ENCODE measurements at places on chromosomes 12 and 14. TPM values are rescaled to one million over a fixed set of nuclear protein-coding genes. Genes with fewer than 3 reads are reported as not detected.

The KRT85 gene
- total RNA-seq: not detected

The CLEC9A gene
- not detected for total RNA-seq

The MSI1 gene
- total RNA-seq: 0.22 TPM

The NRIP2 gene
- total RNA-seq: not detected

The P2RX7 gene
- 4.5 TPM for total RNA-seq

The KRT80 gene
- not detected for total RNA-seq

The CIROP gene
- total RNA-seq: not detected

The SERPINA4 gene
- not detected for total RNA-seq

The RAD9B gene
- total RNA-seq: 1.9 TPM

The SLC7A7 gene
- total RNA-seq: 0.75 TPM

The TRIM9 gene
- total RNA-seq: 1.0 TPM

- DNase-seq: no peak
Observed at GRCh38 chr14:100571837-100572236, 15.4 kb downstream of the BEGAIN start.

DNA sequence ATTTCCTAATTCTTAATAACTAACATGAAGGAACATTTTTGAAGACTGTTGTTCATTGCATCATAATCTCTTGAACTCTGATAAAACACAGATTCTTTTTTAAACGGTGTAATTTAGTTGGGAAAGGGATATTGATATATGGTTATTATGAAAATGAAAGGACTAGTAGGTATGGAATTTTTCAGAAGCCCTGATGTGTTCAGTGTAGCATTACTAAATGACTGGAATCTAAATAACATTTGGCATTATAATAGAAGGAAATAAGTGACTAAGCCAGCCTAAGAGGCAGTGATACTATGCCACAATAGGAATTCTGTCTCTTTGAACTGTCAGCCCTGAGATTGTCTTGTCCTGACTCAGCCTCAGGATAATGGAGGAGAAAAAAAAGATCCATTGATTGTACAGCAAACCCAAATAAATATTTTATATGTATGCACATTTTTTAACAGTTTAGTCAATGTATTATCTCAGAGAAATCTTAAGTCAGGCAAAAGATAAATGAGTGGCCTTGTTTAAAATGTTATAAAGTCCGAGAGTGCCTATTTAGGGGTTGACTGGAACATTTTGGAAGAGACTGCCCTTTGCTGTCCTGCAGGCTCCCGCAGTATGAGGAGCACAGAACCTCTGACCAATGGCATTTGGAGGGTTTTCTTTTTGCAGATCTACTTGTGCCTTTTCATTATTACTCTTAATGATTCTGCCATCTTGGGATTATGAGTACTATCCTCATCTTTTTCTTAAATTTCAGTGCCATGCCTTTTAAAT is 271.2 kb downstream of the EGLN3 start:
- no peak for DNase-seq

DNA sequence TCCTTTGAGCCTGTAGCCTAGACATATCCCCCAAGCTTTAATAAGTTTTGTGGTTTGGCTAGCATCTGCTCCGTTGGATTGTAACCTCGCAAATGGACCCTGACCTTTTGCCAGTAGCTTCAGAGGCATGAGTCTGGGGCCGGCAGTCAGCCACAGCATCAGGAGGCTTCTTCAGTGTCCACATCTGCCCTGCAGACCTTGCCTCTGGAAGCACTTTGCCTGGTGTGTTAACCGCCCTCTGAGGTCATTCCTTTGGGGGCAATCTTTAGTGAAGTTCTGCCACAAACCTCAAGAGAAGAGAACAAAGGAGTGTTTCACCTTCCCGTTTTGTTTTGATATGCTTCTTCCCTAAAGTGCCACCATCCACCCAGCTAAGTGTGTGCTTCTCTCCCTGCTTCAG is 71.4 kb downstream of the GNS start:
- DNase-seq: no peak

DNA sequence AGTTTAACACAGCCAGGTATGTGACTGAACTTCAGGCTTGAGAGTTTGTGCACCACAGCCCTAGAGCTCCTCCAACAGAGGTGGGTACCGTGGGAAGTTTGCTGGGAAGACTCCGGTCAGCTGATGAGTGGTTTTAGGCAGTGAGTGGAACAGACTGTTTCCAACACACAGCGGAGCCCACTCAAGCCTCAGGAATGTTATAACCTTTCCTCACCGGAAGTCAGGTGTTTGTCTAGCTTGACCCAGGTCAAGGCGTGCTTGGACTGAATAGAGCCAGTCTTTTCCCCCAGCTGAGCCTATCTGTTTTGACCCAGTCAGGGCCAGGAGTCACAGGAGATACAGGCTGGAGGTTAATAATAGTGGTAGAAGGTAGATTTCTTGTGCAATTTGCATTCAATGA is 138.4 kb upstream of the PARP11 start:
- DNase-seq: no peak

DNA sequence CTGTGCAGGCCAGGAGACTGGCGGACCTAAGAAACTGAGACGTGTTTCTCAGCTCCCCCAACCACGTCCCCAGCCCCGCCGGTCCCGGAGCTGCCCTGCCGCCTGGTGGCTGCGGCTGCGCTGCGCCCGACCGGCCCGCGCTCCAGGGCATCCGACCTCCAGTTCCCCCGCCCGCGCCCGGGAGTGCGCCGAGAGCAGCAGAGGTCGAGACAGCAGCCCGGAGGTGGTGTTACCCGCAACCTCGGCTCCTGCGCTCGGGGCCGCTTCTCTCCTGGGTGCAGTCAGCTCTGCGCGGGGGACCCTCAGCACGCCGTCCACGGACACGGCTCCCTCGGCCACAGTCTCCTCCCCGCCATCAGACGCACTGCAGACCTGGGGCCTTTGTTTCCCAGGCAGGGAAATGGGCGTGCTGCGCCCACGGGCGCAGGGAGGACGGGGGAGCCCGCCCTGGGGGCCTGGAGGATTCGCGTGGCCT is 21.6 kb upstream of the GPR132 start:
- DNase-seq: peak; percentile 85

DNA sequence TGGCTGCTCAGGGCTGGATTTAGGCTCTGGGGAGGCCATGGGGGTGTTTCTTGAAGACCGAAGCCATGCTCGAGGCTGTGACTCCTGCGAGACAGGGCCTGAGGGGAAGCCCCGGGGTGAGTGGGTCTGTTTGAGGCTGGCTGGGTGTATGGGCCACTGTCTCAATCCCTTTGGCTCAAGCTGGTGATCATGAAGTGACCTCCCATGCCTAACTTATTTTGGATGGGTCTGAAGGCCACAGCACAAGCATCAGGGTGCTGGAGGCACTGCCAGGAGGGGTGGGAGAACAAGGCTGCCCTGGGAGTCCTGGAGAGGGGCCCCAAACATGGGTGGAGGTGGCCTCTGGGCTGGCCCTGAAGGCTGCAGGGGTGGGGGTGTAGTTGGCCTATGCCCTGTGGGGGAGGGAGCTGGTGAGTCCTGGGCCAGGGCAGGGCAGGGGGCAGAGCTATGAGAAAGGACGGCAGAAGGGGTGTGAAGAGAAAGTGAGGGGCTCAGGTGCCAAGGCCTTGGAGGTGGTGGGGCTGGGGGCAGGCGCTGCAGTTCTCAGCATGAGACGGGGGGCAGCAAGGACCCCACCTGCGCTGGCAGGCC is 100.9 kb downstream of the KIF26A start:
- no peak for DNase-seq

DNA sequence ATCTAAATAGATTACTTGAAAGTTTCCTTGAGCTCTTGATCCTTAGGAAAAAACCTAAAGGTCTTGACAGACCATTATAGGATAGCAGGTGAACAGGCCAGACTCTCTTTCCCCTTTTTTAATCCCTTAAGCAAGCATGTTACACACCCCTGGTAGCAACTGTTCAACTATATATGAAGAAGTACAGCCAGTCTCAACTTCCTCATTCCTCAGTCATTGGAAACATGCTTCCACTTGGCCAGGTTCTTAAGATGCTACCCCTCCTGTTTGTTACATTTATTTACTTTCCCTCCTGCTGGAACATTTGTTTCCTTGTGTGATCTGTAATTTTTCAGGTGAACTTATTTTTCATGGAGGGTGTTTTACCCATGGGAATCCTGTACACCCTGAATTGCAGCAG is 124.1 kb downstream of the ARMH4 start:
- no peak for DNase-seq

GRCh38 chr14:67357186-67357968 is 2.2 kb downstream of the ATP6V1D start:
- DNase-seq: no peak

DNA sequence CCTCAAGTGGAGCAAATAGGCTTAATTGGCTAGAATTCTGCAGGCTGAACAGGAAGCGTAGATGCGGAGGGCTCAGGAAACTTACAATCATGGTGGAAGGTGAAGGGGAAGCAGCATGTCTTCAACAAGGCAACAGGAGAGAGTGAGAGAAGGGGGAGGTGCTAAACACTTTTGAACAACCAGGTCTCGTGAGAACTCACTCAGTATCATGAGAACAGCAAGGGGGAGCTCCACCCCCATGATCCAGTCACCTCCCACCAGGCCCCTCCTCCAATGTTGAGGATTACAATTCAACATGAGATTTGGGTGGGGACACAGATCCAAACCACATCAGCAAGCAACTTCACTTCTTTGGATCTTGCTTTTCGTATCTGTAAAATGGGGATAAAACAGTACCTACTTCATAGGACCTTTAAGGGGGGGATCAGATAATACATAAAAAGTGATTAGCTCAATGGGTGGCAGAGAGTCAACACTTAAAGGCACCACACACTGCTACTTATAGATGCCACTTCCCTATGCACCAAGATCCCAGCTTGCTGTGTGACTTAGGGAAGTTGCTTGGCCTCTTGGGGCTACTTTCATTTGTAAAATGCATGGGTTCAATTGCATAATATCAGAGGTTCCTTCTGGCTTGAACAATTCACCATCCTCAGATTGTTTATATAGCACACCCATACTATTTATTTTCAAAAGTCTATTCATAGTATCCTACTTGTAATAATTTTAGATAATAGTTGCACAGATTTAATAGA is 184.8 kb upstream of the RPH3A start:
- DNase-seq: no peak

DNA sequence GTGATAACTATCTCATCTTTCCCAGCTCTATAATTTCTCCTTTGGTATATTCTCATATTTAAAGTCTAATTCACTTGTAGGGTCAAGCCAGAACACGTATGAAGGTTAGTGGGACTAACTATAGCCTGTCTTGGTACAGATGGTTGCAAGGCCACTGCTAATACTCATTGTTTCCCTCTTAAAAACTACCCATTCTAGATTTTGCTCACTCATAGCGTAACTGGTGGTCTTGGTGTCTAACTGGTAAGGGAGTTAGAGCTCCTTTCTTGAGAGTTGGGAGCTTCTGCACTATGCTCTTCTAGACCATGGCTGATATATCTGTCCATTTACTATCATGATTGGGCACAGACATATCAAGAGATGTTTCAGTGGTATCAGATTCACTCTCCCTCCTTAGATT is 8.8 kb downstream of the MGP start:
- DNase-seq: no peak

DNA sequence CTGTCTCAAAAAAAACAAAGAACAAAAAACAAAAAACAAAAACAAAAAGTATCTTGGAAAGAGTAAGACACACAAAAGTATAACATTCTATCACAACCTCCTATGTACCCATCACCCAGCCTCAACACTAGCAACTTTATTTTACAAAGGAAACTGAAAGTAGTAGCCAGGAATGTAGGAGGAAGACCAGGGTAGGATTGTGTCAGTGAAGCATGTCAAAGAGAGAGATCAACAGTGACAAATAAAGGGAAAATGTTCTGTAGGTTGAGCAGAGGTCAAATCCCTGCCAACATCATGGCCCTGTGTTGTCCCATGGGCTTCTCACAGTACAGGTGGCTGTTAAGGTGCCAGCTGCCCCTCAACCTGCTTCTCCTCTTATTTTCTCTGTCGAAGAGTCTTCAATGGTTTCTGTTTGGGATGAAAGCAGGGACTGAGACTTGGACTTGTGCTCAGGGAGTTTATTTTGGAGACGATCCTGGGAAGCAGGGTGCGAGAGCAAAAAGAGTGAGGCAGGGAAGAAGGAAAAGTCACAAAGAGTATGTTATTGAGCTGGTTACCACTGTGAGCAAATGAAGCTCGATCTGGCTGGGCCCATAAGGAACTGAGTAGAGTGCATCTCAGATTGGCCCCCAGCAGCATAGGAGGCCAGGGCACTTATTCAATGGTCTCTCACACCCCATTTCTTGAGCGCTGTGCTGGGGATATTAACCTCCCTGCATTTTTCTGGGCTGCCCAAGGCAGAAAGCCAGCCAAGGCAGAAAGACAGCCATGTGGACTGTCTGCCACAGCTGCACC is 29.4 kb upstream of the CTDSP2 start:
- no peak for DNase-seq

DNA sequence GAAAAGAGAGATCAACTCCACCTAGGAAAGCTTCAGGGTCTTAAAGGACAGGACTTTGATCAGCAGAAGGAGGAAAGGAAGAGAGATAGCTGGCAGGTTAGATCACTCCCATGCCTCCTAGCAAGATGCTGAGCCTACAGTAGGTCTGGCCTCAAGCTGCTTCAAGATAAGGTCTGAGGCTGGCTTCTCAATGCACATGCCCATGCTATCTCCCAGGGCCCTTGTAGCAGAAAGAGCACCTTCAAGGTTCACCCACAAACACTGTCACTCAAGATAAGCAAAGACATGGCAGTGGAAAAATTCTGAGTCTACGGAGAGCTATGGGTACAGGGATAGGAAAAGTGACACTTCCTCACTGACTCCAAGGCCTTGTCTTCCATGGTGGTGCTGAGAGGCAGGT is 14.3 kb downstream of the REM2 start:
- DNase-seq: no peak

- DNase-seq: no peak
Observed at GRCh38 chr12:96212456-96213375, 18.5 kb downstream of the ELK3 start.

GRCh38 chr14:90450667-90451066 is 53.8 kb downstream of the CALM1 start:
- no peak for DNase-seq

DNA sequence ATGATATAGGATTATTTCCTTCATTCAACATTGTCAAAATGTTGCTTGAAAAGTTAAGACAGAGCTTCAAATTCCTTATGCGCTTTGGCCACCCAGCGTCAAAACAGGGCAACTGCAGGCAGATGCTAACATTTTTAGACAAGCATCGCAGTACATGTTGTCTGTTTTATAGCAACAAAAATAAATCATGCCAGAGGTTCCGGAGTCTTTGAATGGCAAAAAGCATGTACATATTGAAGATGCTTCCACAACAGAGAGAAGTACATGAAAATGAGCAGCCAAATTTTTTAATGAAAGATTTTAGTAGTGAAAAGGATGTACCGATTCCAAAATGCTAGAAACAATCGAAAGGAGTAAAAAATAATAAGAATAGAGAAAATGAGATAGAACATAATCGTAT is 49.8 kb upstream of the USP15 start:
- peak; percentile 19 for DNase-seq

DNA sequence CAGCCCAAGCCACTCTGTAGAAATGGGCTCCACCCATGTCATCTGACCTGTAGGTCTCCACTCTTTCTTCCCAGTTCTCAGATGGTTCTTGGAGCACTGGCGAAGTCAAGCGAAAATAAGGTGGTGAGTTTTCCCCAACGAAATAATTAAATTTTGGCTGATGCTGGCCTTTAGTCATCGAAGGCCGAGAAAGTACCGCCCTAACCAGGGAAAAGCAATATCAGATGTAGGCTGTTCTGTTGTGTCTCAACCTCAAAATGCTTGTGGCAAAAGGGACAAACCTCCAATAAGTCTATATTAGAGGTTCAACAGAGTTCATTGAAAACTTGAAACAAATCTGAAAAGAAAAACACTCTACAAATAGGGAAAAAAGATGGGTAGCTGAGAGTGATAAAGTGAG is 48.6 kb upstream of the BCAT1 start:
- DNase-seq: no peak

- DNase-seq: no peak
Observed at GRCh38 chr12:84738481-84738972, 174.1 kb downstream of the SLC6A15 start.
